Esophagus squamous epithelium (tissue), 5 donors: ENCODE measurements at places on chromosomes 7 and 10.

DNA sequence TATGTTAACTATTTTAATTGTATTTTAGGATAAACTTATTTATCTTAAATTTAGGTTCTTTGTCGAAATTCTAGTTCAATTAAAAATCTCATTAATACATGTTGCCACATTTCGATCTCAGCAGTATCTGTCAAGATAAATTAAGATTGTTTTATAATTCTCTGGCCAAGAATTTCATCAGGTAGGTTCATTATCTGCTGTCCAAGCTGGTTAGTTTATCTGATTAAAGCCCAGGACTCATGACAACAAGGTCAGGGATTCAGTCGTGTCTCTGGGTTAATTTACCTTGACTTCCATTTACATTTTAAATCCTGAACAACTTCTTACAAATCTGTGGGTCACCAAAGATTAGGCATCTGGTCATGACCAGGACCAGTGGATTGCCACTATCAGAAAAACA lies 7.6 kb downstream of the STEAP4 start:
- DNase-seq = no peak

DNA sequence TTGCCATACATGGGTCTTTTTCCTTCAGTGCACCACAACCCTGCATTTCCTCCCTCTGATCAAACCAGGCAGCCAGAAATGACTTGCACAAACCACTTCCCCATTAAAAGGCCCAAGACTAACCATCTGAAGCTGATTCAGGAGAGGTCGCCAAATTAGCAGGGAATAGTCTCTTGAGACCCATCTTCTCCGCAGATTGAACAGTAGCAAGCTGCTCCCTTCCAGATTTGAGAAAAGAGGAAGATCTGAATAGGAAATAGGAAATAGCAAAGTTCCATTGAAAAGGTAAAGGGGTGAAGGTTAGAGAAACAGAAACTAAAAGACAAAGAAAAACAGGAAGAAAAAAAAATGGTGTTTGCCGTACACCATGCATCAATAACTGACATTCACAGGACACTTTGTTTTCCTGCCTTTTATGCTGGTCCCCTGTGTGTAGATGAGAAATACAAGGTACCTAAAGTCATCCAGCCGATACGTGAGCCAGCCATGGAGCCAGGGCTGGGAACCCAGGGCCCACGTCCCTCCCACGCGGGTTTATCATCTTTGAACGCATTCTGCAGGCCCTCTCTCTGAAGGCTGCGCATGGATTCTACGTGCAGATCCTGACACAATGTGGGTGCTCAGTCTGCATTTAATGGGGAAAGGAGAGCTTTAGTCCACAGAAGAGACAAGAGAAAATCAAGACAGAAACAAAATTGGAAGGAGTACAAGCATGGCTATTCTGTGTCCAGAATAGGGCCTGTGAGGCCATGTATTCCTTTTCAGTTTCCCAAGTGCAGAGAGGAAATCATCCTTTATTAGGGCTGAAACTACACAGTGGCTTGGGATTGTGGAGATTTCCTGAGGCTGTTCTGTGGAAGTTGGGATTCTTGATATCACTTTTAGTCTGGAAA lies 268.4 kb upstream of the NPVF start:
- DNase-seq = no peak

DNA sequence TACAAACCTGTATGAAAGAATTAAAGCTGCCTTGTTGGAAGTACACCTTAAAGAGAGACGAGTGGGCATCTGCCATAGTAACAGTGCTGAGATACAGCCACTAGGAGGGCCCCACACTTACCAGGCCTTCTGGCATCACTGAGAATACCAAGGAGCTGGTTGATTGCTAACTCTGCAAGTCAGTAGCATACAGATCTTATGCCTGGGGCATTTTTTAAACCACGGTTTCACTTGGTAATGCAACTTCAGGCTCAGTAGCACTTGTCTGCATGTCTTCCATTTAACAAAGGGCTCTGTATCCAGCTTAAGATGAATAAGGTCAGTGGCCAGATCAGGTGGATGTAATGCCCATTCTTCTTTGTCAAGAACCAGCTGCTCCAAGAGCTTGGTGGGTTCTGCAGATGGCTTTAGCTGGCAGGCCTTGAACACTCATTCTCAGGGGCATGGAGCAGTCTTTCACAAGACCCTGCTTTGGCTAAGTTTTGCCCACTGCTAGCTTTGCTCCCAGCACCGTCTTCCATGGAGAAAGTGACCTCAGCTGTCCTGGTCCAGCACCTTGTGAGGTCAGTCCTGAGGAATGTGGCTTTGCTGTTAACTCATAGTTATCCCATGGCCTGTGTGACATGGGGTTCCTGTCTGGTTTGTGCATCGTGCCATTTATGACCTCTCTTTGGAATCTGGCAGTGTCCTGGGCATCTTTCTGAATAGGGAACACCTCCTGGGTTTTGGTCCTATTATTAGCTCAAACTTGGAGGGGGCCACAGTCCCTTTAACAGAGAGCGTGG lies 68.1 kb downstream of the BMPER start:
- no peak for DNase-seq

GRCh38 chr10:103546401-103546800 lies 52.9 kb downstream of the NEURL1 start:
- DNase-seq = no peak

- no peak for DNase-seq
Measured at GRCh38 chr10:8269976-8270375, 215.5 kb downstream of the GATA3 start.

DNA sequence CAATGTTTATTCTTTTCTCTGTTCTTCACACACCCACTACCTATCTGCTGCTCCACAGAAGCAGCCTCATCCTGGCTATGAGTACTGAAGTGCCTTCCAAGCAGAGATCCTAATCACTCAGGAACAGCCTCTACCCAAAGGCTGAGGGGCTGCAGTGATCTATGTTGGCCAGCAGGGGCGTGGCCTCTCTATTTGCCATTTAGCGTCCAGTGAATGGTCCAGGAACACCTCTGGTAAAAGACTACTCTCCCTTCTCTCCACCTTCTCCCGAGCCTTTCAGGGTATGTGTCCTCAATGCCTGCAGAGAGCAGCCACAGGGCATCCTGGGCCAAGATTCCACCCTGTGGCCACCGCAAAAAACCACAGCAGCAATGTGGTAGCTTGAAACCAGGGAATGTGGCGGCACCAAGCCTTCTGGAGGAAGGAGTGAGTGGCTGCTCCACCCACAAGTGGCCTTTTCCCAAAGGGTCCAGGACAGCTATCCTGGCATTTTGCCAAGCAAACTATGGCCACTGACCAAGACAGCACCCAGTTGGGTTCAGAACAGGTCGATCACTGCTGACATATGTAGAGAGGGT lies 70.9 kb downstream of the SYPL1 start:
- no peak for DNase-seq

GRCh38 chr7:118281196-118281595 lies 56.7 kb downstream of the ANKRD7 start:
- no peak for DNase-seq

DNA sequence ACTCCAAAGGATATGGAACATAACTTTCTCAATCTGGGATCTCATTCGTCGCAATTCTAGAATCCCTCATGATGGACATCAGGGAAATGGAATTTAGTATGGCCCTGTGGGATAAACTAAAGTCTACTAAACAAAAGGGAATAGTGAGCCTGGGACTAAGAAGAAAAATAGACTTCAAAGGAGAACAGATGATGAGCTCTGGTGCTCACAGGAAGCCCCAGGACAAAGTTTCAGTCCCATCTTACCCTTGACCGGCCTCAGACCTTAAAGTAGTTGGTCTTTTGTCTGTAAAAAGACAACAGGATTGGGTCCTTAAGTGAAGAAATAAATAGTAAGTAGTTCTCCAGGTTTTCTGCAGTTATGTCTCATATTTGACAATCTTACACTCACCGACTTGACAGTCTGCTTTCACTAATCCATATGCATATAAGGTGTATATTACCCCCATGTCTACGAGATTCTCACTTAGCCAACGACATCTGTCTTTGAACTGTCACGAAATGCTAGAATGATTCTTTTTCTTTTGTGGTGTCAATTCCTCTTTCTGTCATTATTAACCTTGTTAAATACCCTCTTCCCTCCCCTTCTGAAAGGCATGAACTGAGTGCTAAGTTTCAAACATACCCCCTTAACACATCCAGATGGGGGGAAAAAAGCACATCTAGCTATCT lies 10.9 kb upstream of the IKZF1 start:
- DNase-seq = no peak

DNA sequence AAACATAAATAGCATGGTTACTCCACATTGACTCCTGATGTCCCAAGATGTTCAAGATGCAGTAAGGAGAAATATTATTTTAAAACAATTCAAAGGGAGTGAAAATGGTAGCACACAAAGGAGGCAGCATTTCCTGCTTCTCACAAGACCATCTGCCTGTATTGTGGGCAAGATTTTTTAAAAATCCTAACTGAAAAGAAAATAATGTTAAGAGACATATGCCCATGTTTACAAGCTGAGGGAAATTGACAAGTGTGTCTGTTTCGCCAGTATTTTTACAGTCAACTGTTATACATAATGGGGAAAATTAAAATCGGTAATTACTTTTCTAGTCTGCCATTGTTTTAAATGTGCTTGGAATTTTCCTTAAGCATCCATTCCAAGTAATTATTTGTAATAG lies 646.2 kb upstream of the C7orf33 start:
- DNase-seq = no peak

DNA sequence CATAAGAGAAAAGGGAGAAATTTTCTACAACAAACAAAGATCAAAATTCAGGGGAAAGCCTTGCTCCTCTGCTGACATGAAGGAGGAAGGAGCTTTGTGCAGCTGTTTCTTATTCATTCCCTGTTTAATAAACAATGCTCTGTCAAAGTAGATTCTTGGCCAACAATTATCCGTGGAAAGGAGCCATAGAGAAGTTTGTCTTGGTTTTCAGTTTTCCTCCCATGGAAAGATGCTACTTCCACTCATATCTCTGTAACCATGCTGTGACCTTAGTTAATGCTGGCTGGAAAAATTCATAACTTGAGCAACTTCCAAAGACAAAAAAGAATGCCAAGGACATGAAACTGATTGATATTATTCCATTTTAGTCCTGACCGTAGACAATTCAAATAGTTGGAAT lies 8.1 kb downstream of the DDC start:
- DNase-seq = no peak

DNA sequence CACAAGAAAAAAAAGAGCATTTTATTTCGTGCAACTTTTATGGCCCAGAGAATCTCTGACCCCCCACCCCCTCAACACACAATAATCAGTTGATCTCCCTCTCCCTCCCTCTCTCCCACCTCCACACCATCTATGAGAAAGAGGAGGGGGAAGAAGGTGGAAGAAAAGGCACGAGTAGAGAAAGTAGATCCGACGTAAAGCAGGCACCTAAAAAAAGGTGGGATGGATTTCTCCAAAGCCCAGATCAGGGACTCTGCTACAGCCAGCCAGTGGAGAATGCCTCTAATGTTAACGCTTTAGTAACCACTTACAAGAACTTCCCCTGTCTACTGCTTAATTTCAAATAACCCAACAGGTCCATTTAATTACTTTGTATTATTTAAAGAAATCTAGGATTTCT lies 24.4 kb downstream of the KMT2C start:
- no peak for DNase-seq

DNA sequence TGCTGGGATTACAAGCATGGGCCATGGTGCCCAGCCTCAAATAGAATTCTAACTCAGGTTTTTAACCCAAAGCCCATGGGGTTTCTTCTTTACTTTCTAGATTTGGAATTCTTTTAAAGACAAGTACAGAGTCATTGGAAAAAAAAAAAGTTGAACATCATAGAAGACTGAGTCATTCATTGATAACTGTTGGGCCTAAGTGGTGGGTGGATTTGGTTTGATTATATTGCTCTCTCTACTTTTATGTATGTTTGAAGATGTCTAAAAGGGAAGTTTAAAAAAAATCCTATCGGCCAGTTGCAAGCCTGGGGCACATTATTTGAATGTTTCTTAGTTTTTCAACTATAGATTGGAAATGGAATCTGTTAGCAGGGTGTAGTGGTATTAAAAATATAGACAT lies 49.7 kb downstream of the INPP5F start:
- DNase-seq = no peak

- DNase-seq = no peak
Measured at GRCh38 chr7:6416516-6417145, 31.1 kb downstream of the DAGLB start.

DNA sequence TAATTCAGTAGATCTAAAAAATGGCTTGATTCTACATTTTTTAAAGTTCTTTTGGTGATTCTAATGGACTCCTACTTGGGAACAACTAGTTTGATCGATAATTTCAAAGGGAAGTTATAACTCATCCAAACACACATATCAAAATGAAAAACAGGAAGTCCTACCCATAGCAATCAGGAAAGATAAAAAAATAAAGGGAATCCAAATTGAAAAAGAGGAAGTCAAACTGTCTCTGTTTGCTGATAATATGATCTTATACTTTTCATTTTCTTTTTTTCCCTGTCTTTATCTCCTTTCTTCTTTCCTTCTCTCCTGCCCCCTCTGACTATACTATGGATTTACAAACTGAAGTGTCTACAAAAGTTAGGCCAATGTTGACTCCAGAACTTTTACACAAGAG lies 118.8 kb downstream of the IQUB start:
- no peak for DNase-seq

GRCh38 chr10:119872610-119872859 lies at the start of gene MCMBP:
MCMBP (minus strand) TSS chr10:119872843; CDS start chr10:119872584, 259 bp downstream.
- DNase-seq = no peak

- no peak for DNase-seq
Measured at GRCh38 chr7:94509887-94510581, 425 bp downstream of the CASD1 start.

GRCh38 chr10:71693377-71693776 lies 26.2 kb downstream of the C10orf105 start:
- no peak for DNase-seq

GRCh38 chr10:75176046-75176445 lies 34.5 kb upstream of the VDAC2 start:
- DNase-seq = no peak

DNA sequence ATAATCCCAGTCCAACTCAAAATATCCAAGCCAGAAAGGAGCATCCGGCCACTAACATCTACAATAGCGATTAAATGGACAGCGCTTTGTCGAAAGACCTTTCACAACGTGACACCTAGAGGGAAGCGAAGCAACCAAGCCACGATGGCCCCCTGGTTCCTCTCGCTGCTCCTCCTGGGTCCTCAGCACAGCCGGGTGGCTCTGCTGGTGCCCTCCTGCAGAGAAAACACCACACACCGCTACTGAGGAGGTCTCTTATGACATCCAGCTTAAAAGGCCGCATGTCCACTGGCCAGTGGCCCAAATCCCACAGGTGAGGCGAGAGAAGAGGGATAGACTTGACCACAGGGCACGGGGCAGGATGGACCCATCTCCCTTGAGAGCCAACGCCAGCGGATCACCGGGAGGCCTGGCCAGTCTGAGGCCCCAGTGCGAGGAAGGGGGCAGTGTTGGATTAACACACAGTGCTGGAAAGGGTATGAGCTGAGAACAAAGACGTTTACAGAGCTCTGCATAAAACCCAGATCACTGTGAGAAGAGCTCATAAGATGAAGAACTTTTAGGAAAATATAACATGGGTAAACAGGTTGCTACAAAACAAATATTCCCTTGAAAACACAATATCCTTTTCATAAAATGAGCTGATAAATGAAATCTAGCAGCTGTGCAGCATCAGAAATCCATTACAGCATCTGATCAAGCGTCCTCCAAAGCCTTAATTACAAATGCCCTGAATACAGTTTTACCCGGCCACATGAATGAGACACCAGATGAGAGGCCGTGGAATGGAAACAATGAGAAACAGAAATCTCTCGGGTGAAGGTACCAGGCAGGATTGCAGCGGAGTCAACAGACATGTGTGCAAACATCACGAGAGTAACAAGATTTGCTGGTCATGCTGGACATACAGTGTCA lies 236.7 kb downstream of the DIP2C start:
- DNase-seq = no peak

- no peak for DNase-seq
Measured at GRCh38 chr10:33216661-33217427, 117.6 kb downstream of the NRP1 start.
